ENCODE measurements at places on chromosomes 6 and 20. TPM values are rescaled to one million over a fixed set of nuclear protein-coding genes. Genes with fewer than 3 reads are reported as not detected.

NUP43 gene
- total RNA-seq, result 26.7 TPM

DNA sequence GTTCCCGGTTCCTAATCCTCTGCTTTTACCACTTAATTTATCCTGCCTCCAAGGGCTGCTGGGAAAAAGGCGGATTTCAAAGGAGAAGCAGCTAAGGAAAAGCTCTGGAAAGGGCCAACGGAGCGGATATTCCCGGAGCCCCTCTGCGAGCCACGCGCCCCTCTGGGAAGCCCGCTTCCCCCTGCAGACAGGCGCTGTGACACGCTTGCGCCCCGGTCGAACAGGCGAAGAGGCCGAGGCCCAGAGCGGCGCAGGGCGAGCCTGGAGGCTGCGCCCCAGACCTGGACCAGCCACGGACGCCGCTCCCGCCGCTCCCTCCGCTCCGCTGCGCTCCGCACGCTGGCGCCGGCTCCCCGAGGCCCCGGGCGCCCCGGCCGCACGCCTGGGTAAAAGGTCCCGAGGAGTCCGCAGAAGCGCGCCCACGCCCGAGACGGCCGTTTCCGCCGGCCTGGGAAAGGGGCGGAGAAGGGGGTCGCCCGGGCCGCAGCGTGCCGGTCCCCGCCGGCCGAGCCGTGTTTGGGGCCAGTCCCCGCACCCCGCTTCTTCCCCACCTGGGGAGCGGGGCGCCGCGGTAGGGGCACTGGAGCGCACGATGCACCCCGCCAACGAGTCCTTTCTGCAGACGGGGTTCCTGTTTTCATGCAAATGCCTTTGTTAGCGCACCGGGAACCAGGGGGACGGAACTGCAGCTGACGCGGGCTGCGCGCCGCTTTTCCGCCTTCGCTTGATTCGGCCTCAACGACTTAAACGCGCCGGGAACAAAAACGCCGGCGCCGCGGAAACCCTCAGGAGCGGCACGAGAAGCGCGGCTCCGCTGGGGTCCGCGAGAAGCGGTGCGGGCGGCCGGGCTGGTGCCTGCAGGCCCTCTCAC lies 91.9 kb upstream of the SIRPA start:
- no peaks in the 10 kb centered on the region for H3K27me3 ChIP-seq
- H3K36me3 ChIP-seq, result no peaks in the 10 kb centered on the region
- peak overlapping the region; percentile 62 for H3K27ac ChIP-seq

DNA sequence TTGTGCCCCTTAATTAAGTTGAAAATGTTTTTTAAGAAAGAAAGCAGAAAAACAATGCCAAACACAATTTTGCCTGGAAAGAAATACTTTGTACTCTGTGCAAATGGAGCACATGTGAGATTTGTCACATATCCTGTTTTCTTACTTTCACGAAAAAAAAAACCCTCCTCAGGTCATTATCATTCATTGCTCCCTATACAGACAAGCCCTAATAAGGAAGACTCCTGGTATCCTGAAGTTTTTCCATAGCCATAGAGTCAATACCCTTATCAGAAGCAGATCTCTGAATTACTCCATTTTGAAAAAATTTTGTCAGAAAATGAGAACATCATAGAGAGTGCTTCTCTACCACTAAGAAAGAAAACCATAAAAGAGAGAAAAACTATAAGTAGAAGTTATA lies 14.0 kb upstream of the NT5E start:
- no peaks in the 10 kb centered on the region for H3K36me3 ChIP-seq
- no peak overlapping the region for H3K4me3 ChIP-seq
- no peak overlapping the region for H3K27ac ChIP-seq
- no peaks in the 10 kb centered on the region for H3K27me3 ChIP-seq

DNA sequence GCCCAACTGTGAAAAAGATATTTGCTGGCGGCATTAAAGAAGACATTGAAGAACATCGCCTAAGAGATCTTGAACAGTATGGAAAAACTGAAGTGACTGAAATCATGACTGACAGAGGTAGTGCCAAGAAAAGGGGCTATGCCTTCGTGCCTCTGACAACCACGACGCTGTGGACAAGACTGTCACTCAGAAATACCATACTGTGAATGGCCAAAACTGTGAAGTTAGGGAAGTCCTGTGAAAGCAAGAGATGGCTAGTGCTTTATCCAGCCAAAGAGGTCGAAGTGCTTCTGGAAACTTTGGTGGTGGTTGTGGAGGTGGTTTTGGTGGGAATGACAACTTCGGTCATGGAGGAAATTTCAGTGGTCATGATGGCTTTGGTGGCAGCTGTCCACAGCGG lies 7.5 kb downstream of the SFT2D1 start:
- H3K4me1 ChIP-seq, result peaks cover 39% of the 10 kb centered on the region
- no peak overlapping the region for H3K27ac ChIP-seq
- DNase-seq, result no peak

TTBK1 gene
- not detected for total RNA-seq

TTK gene
- 5.3 TPM for total RNA-seq

- H3K4me1 ChIP-seq, result peaks cover 19% of the 10 kb centered on the region
- no peaks in the 10 kb centered on the region for H3K27me3 ChIP-seq
- DNase-seq, result no peak
- H3K4me3 ChIP-seq, result peak within 1 kb of the TSS; percentile 88
Observed at GRCh38 chr6:167826896-167827582, at the start of gene AFDN. Gene AFDN, plus strand, starts transcription at chr6:167826911. Its CDS starts 222 bp downstream, at chr6:167827133.
